ENCODE measurements at places on chromosomes 16 and 17.

GRCh38 chr17:78343543-78344201, 16.2 kb downstream of the SOCS3 start:
- DNase-seq = no peak

- no peak for DNase-seq
These were observed 14.0 kb upstream of the TMEM219 start for GRCh38 chr16:29947897-29948296.

DNA sequence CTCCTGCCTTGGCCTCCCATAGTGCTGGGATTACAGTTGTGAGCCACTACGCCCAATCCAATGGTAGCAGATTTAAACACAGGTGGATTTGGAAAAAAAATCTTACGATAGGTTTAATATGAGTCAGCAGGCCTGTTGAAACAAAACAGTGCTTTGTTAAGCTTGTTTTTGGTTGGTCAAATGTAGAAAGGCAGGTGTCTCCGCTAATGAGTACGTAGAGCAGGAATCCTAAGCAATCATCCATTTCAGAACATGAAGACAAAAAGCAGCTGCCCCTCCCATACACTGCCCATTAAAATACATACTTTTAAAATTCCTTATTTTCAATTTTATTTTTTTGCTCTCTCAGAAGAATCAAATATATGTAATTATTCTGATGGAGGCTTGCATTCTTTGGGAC, 1.9 kb upstream of the WWOX start:
- no peak for DNase-seq

- no peak for DNase-seq
These were observed 31.3 kb downstream of the SPOP start for GRCh38 chr17:49646391-49647255.
